RPMI8226 (cell line): ENCODE measurements at places on chromosomes 7 and 10.

DNA sequence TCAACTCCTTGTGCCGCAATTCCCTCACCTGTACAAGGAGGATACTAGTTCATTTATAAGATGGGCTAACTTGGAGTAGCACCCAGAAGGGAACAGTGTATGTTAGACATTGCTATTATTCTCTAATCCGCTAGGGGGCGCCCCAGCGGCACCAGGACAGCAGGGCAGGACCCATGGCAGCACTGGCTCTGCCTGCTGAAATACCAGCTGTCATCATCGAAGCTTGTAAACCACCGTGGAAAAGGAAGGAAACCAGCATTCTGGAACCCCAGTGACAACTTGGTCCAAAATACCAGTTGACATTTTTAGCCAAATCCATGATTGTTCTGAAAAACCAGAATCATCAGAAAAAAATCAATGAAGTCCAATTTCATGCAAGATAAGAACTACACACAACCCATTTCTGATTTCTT, 134.4 kb downstream of the ITGA8 start:
- peak; percentile 67 for DNase-seq

DNA sequence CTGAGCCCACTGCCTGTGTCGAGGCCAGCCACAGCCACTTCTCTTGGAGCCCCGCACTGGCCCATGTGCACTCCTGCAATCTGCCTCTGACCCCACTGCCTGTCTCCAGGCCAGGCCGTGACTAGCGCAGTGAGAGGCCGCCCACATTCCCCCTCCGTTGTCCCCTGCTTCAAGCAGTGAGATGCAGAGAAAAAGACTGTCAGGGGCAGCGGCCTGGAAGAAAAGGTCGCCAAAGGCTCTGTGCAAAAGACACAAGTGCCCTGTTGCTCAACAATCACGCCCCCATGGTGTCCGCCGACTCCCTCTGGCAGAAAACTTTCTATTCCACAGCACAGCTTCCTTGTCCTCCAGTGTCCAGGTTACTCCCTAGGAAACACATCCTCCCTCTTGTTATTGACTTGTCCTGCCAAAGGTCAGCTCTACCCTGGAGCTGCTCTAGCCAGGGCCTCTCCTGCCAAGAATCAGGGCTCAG, 9.9 kb downstream of the FAM131B start:
- no peak for DNase-seq

GRCh38 chr7:89401099-89401498, 605.6 kb upstream of the TEX47 start:
- DNase-seq = no peak

GRCh38 chr7:867001-867405, 9.4 kb upstream of the GET4 start:
- DNase-seq = no peak

- no peak for DNase-seq
Observed at GRCh38 chr10:113947184-113948041, 93.0 kb downstream of the NHLRC2 start.

DNA sequence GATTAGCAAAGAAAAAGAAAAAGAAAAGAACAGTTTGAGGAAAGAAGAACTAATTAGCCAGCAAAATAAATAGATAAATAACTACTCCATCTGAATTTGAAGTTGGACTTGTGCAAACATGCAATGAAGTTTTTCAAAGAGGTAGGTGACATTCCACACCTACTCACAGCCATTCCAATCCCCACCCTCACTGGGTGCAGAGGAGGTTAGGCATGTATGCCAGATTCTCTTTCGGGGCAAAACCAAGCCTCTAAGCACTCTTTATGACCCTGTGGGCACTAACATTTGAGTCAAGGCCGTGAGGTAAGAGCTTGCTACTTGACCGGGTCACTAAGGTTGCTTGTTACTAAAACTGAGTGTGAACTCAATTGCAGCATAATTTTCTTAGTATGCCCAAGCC, 108.4 kb upstream of the SEMA3A start:
- DNase-seq = no peak

DNA sequence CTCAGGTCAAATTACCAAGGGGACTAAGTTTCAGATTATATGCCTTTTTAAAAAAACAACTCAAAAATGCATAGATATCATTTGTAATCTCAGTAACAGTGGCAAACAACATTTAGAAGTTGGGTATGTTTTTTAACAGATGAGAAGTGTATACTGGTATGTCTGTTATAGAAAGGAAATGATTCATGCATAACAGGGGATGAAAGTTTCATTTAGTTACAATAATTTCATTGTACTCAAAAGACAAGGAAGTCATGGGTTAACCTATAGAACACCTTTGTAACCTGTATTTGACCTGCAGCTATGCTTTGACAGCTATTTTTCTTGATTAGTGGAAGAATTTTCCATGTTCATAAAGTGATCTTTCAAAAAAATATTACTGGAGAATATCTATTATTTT, 35.4 kb upstream of the FAM133B start:
- no peak for DNase-seq

DNA sequence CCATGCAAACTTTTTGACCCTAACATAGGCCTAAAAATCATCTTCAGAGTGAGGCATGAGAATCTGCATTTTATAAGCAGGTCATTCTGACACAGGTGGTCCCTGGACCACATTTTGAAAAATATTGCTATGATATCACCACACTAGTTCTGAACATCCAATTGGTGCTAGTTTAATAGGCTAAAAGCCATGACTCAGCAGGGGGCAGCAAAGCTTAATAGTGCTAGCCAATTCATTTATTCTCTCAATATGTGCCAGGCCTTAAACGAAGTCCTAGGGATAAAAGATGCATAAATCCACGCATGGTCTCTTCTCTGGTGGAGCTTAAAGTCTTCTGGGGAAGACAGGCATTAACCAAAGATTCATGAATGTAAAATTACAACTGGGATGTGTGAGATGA, 10.2 kb upstream of the SLC25A28 start:
- peak; percentile 37 for DNase-seq

GRCh38 chr7:158191671-158192070, 396.0 kb downstream of the PTPRN2 start:
- DNase-seq = no peak

DNA sequence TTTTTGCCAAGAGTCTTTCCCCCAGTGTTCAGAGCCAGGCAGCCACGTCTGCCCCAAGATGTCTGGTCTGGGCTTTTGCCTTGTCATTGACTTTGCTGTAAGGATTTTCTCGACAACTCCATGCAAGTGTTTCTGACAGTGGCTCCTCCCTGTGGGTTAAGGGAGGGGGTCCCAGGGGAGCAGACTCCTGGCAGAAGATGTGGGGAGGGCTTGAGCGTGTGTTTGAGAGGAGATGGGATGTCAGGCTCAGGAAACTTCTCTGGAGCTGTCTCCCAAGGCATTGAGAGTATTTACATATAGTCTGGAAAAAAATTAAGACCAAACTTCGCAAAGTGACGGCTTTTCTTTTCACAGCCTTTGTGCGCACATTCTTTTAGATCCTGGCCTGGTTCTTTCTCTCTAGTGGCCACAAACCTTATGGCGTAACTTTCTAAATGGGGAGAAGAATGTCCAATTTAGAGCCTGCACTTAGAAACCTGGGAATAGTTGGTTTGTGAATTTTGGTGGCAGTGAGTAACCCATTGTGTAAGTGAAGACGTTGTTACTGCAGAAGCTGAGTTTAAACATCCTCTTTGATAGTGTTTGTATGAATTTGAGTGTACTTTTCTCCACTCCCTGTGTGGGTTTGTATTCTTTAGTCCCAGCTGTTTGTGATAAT, 201.5 kb downstream of the LRMDA start:
- DNase-seq = no peak

GRCh38 chr10:77837248-77837924, 89.2 kb downstream of the DLG5 start:
- DNase-seq = peak; percentile 16

- DNase-seq = no peak
Observed at GRCh38 chr10:5619362-5620211, 46.8 kb downstream of the ASB13 start.

GRCh38 chr7:269721-270120, 20.2 kb upstream of the FOXL3 start:
- no peak for DNase-seq

DNA sequence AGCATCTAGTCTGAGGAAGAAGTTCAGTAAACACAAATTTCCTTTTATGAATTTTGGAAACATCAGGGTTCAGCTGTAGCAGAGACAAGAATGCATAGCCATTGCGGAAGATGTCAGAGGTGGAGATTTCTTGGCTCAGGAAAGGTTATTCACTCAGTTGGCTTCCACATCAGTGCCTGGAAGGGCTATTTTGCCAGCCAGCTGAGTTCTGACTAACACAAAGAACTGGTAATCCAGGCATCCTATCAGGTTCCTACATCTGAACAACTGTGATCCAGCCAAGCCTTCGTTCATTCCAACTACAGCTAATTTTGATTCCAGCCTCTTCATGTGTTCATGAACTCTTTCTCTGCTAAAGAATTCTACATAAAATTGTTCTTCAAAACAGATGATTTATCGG, 965.6 kb downstream of the XPNPEP1 start:
- DNase-seq = no peak

DNA sequence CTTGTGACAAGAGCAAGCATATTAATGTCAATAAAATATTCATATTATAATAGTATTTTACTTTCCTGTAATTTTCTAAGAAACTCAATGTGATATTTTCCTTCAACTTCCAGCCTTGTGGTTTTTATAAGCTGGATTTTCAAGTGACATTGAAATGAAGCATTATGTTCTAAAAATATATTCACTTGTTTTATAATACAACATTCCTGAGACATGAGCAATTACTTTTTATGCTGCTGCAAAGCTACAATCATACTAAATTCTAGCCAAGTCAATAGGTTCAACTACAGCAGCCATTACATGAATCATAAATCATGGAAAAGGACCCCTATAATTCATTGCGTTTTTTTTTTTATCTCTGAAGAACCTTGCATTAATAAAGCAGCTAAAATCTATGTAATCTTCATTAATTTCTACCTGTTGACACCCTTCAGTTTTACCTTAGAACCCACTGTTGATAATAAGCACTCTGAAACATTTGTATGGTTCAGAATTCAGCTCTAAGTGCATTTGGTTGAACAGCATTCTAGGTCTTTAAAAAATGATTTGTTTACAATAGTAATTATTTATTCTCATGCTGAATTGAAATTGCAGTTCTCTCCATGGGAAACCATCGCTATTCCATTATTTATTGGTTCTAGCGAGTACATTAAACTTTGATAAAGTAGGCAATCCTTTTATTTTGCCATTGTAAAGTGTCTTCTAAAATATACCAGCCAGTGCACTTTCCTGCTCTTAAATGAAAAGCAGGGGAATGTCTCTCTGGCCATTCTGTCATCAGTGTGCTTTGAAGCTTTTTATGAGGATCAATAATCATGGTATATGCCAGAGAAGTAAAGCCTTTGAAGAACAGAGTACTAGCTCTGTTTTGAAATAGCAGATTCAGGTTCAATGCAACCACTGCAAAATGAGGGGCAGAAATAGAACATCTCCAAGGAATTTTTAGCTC, 132.6 kb downstream of the GNAT3 start:
- DNase-seq = no peak

GRCh38 chr7:24966802-24967201, 13.2 kb downstream of the OSBPL3 start:
- no peak for DNase-seq

DNA sequence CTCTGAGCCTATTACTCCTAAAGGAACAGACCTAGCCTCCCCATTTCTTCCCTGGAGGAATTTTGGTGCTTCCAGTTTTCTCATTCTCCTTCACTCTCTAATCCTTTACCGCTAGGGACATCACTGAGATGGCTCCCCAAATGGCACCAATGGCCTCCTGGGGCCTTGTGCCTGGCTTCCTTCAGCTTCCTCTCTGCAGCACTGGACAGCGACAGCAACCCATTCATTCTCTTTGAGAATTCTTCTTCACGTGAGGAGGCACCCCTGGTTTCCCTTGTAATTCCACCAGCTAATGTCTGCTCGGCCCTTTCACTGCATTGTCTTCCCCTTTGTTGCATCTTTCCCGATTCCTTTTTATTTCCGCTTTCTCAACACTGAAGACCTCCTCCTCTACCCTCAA, 24.6 kb upstream of the KDM7A start:
- DNase-seq = no peak
